ENCODE measurements at places on chromosomes 1 and 21.

DNA sequence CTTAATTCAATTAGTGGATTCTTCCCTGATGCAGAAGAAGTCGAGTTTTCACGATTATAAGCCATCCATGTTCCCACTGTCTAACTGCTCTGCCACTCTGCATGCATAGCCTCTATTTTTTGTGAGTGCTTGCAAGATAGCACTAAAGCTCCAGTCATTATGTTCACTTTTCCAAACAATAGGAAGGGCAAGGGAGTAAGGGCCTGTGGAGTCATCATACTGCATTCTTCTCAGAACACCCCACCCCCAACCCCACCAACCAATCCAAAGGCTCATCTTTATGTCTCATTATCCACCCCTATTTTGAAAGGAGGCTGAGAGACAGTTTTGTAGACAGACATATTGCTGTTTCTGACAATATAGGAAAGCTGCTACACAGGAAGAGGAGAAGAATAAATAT lies 471.7 kb upstream of the ADGRL2 start:
- no peak for DNase-seq

GRCh38 chr1:164703463-164703862 lies 144.5 kb downstream of the PBX1 start:
- DNase-seq: no peak

DNA sequence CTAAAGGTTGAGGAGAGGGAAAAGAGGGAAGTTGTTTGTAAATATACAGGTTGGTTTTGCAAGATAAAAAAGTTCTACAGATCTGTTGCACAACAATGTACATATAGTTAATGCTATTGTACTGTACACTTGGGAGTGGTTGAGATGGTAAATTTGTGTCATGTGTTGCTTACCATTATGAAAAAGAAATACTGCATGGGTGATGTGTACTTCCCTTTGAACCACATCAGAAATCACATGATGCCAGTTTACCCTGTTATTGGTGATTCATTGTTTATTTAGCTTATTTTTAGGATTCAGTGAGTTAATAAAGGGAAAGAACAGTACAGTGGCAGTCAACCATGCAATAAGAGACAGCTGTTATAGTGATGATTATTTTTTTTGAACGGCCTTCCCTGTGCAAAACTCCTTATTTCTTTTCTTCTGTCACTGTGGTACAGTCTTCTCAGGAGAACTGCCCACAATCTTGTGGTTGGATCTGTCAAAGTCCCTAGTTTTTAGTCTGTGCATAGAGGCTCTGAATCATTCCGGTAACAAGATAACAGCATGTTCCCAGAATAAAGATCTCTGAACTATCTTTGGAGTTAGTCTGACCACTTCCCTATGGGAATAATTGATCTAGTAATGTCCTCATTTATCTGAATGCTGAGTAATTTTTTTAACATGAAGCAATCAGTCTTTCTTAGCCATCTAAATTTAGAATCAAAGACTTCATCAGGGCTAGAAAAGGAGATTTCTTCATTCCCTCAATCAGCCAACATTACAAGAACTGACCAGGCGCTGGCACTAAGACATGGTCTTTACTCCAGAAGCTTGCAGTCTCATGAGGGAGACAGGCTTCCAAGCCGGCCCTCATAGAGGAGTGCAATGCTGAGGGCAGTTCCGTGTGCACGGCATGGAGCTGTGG lies 84.2 kb downstream of the SH3GLB1 start:
- DNase-seq: no peak

GRCh38 chr1:110462093-110462492 lies 11.1 kb downstream of the PROK1 start:
- DNase-seq: no peak

- DNase-seq: peak; percentile 7
These were observed 6.8 kb upstream of the BSDC1 start for GRCh38 chr1:32400876-32401631.

DNA sequence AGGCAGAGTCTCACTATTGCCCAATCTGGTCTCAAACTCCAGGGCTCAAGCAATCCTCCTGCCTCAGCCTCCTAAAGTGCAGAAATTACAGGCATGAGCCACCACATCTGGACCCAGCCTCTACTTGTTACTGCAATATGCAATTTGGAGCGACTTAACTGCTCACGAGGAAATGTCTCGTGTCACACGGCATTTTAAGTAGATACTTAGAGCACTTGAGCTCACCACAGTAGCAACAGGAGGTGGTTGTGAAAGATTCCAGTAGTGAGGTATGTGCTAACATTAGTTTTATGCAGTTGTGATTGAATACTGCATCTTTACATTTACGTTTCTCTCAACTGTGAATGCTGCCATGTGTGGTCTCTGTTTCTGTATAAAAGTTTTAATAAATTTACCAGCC lies 5.8 kb upstream of the NDUFV3 start:
- DNase-seq: no peak

DNA sequence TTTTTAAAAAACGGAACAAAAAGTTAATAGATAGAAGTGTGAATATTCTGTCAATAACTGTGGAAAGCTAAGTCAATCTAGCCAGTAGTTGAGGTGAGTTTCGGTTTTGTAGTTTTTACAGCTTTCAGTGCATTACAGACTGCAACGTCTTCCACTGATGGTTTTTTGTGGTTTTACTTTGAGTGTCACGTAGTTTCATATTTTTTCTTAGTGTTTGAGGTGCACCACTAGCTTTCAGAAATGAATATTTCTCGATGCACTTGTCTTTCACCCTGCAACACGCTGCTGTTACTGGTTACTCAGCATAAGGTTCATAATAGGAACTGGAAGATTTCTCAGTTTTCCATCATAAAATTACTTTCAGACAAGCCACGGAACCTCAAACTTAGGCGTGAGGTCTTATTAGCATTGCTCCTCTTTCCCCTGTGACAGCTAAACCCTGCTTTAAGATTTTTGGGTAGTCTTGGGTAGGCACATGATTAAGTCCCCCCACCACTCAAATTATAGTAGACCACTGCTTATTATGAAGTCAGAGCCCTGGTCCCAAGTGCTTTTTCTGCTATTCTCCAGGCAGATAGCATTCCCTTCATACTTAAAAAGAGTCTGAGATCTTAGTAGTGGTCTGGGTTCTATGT lies 1412.7 kb downstream of the KCNT2 start:
- no peak for DNase-seq

DNA sequence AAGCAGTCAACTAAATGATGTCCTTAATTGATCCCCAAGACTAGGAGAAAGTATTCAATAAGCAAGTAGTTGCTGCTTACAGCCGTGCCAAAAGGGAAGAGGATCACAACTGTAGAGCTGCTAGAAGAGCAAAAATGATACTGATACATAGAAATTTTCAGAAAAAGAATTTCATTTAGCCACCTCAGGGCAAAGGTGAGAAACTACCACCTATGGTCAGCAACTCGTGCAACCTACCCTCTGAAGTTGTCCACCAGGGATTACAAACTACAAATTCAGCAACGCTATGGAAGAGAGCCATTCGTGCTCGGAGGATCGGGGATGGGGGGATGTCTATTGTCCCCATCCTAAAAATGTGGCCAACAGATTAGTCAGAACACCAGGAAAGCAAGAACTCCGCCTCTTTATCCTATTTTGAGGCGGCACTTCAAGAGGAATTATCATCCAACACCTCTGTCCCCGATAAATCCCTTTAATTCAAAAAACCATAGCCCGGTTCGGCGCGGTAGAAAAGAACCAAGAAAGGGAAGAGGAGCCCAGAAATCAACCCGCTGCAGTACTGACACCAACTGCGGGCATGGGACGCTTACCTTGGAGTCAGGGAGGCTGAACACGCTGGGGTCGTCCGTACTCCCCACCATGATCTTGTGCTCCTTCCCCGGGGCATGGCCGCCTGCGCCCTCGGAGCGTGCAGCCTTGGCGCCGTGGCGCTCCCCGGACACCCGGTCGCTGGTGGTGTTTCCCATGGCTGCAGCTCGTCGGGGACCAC lies 687 bp downstream of the PRKAB2 start:
- DNase-seq: no peak

DNA sequence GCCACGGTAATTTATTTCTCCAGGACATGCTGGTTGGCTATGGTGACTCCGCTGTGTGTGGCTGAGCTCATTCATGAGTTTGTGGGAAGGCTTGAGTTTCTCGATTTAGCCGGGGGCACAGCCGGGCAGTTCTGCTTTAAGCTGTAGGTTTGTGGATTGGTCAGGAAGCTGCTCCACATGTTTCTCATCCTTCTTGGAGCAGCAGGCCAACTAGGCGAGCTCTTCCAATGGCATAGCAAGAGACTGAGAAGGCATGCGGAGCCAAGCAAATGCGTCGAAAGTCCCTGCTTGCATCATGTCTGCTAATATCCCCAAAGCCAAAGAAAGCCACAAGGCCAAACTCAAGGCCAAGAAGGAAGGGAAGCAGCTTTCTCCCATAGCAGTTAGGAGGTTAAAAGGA lies 71.6 kb upstream of the GREM2 start:
- no peak for DNase-seq

DNA sequence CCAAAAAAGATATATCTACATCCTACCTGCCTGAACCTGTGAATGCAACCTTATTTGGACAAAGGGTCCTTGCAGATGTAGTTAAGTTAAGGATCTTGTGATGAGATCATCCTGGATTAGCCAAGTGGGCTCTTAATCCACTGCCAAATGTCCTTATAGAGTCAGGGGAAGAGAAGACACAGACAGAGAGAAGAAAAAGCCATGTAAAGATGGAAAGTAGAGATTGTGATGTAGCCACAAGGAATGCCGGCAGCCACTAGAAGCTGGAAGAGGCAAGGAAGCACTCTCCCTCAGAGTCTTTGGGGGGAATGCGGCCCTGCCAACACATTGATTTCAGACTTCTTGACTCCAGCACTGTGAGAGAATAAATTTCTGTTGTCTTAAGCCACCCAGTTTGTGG lies 16.2 kb downstream of the HSD11B1 start:
- DNase-seq: no peak

GRCh38 chr1:116929961-116930592 lies 20.4 kb downstream of the PTGFRN start:
- DNase-seq: no peak

DNA sequence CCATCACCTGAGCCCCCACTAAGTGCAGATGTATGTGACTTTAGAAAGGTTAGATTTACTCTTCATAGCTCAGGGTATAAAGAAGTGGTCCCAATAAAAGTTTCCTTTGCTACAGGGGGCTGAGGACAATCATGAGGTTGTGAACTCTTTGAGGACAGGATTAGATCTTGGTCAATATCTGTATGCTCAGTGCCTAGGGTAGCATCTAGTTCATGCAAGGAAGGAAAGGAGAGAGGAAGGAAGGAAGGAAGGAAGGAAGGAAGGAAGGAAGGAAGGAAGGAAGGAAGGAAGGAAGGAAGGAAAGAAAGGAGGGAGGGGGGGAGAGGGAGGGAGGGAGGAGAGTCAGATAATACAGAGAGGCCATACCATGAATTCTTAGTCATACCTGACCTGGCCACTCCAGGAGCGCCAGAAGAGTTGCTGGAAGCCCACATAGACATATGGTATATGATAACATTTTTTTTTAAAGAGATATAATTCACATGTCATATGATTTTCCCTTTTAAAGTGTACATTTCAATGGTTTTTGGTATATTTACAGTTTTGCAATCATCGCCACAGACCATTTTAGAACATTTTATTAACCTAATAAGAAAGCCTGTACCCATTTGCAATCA lies 9.7 kb upstream of the CSRP1 start:
- DNase-seq: no peak

DNA sequence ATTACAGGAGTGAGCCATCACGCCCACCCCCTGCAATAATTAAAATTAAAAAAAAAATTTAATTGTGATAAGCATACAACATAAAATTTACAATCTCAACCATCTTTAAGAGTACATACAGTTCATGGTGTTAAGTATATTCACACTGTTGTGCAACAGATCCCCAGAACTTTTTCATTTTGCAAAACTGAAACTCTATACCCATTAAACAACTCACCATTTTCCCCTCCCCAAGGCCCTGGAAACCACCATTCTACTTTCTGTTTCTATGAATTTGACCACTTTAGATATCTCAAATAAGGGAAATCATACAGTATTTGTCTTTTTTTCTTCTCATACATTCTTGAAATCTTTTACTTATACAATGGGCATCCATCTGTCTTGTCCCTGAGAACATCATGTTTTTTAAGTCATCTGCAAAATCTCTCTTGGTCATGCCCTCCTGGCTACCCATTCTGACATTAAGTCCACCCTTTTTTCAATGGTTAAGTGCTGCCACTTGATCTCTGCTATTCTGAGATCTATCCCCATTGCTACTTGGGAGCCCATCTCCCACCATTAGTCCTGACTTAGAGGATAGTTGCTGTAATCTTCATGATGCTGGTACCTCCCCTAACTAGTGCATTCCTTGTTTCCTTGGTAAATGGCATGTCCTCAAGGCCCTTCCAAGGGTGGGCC lies 39.4 kb upstream of the ZFYVE9 start:
- no peak for DNase-seq

GRCh38 chr1:204493984-204494280 lies 673 bp downstream of the PIK3C2B start:
- DNase-seq: peak; percentile 18

GRCh38 chr1:21439721-21440629 lies at the start of gene NBPF3:
NBPF3 (plus strand) TSS chr1:21440137; CDS start chr1:21445087, 4,950 bp downstream.
- DNase-seq: peak; percentile 79

GRCh38 chr1:12180315-12180714 lies 13.5 kb downstream of the TNFRSF1B start:
- DNase-seq: no peak

DNA sequence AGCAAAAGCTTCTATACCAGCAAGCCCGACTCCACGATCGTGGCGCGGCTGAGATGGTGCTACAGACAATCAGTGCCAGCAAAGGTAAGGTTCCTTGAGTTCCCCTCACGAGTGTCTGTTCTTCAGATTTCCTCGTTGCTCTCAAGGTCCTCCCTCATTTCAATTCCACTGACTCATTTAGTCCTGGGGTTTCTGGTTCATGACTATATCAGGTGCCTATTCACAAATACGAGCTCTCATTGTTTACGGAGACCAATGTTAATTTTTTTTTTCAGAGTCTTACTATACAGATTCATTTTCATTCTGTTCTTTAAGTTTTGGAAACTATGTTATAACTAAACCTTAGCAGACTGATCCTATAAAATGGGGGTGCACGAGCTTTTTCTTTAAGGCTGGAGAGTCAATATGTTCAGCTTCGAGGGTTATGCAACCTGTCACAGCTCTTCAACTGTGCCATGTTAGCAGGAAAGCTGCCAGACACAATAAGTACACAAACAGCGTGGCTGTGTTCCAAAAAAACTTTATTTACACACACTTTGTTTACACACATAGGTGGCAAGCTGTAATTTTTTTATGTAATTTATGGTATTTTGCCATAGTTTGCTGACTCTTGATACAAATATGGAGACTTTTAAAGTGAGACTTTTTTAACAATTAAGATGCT lies 134.3 kb downstream of the ZP4 start:
- DNase-seq: no peak

GRCh38 chr1:206488466-206488865 lies 18.2 kb downstream of the IKBKE start:
- DNase-seq: no peak

GRCh38 chr21:35814858-35815619 lies 245.3 kb downstream of the SETD4 start:
- no peak for DNase-seq

- DNase-seq: no peak
These were observed 101.4 kb downstream of the TEX35 start for GRCh38 chr1:178614286-178614685.

- DNase-seq: no peak
These were observed 53.5 kb downstream of the CD34 start for GRCh38 chr1:207857447-207857846.
